Uterus (tissue), 4 donors: ENCODE measurements at places on chromosomes 2 and 18.

- DNase-seq: no peak
Observed at GRCh38 chr18:8899000-8899399, 193.6 kb downstream of the MTCL1 start.

- DNase-seq: peak; percentile 22
Observed at GRCh38 chr2:235518322-235519090, 24.7 kb downstream of the AGAP1 start.

GRCh38 chr2:178377046-178377445 lies 73.9 kb downstream of the PRKRA start:
- DNase-seq: no peak

GRCh38 chr2:170924969-170925368 lies 4.1 kb upstream of the GORASP2 start:
- no peak for DNase-seq

- DNase-seq: no peak
Observed at GRCh38 chr2:69694894-69695849, 46.8 kb upstream of the ANXA4 start.

GRCh38 chr2:75920859-75921551 lies 210.3 kb upstream of the GCFC2 start:
- DNase-seq: no peak

DNA sequence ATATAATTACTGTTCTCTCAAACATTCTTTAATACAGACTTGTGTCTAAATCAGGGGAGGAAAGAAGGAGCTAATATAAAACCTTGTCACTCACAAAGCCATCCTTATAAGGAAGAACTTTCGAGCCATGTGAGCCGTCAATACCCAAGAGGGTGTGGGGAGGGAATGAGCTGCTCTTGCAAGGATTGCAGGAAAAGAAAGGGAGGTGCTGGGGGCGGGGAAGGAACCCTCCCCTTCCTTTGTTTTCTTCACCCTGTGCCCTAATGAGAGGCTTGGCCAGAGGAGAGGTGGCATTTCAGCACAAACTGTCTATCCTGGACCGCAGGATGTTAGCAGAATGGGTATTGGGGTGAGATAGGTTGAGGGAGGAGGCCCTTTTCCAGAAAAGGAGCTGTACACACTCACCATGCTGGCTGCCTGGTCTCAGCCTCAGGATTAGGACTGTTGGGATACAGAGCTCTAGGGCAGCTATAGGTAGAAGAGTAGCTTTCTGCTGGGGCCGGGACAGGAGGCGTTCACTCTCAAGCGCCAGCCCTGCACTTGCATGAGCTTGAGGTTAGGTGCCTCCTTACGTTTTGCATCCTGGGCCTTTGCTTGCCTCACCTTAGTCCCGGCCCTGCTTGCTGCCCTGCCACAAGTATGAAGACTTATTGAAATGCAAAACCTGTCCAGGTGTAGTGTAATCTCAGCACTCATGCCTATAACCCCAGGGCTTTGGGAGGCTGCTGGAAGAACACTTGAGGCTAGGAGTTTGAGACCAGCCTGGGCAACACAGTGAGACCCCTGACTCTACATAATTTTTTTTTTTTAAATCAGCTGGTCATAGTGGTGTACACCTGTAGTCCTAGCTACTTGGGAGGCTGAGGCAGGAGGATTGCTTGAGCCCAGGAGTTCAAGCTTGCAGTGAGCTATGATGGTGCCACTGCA lies 190.5 kb downstream of the LOXHD1 start:
- DNase-seq: no peak

- no peak for DNase-seq
Observed at GRCh38 chr18:56221195-56222065, 417.0 kb downstream of the TXNL1 start.

- no peak for DNase-seq
Observed at GRCh38 chr18:8375249-8375648, 234.0 kb upstream of the RAB12 start.

GRCh38 chr2:237405605-237406004 lies 8.4 kb downstream of the COL6A3 start:
- no peak for DNase-seq

GRCh38 chr2:148167855-148168254 lies 147.0 kb downstream of the MBD5 start:
- no peak for DNase-seq
